ENCODE measurements at places on chromosomes 3 and 15. TPM values are rescaled to one million over a fixed set of nuclear protein-coding genes. Genes with fewer than 3 reads are reported as not detected.

Gene BSN
- under 0.01 TPM for total RNA-seq

Gene SIDT1
- not detected for total RNA-seq

Gene DISP2
- total RNA-seq: under 0.01 TPM

Gene ULK3
- 19.4 TPM for total RNA-seq

Gene ADAMTS7
- total RNA-seq: 7.0 TPM

Gene SLC24A5
- under 0.01 TPM for total RNA-seq

Data from lung microvascular endothelial cell (primary cell).